ENCODE measurements at places on chromosomes 4 and X.

- DNase-seq = peak; percentile 1
These were observed 28.4 kb upstream of the SLITRK4 start for GRCh38 chrX:143664302-143664701.

DNA sequence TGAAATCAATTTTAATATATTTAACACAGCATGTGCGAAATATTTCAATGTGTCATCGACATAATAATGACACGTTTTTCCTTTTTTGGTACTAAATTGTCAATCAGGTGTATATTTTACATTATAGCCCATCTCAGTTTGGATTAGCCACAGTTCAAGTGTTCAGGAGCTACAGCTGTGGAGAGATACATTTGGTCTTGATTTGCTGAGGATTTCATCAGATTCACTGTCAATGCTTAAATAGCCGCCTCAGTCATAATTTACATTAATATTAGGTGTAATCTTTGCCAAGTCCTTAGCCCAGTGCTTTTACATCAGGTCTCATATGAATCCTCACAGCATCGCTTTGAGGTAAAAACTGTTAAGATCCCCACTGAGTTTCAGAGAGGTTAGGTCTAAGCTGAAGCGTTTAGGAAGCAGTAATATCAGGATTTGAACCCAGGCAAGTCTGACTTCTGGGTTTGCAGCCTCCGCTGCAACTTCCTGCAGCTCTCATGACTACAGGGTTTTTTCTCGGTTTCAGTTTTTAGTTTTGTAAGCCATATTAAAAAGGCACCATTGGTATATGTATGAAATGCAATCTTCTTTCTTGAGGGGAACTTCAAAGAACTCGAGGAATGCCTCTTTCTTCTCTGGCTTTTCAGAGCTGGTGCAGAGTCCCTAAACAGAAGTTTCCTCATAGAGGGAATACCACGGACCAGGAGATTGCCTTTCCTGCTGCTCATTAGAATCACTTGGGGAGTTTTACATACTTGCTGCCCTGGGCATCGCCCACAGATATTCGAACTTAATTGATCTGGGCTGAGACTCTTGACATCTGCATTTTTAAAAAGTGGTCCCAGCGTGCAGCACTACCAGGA is 6.4 kb downstream of the MTM1 start:
- DNase-seq = no peak

GRCh38 chr4:26782830-26783202 is 77.8 kb upstream of the STIM2 start:
- DNase-seq = no peak

DNA sequence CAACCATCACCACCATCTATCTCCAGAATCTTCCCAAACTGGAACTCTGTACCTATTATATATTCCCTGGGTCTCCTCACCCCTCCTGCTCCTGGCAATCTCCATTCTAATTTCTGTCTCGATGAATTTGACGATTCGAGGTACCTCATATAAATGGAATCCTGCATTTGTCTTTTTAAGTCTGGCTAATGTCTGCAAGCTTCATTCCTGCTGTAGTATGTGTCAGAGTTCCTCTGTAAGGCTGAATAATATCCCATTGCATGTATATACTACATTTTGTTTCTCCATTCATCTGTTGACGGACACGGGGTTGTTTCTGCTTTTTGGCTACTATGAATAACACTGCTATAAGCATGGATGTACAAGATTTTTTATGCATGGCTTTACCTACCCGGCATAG is 19.5 kb downstream of the PRKG2 start:
- no peak for DNase-seq

DNA sequence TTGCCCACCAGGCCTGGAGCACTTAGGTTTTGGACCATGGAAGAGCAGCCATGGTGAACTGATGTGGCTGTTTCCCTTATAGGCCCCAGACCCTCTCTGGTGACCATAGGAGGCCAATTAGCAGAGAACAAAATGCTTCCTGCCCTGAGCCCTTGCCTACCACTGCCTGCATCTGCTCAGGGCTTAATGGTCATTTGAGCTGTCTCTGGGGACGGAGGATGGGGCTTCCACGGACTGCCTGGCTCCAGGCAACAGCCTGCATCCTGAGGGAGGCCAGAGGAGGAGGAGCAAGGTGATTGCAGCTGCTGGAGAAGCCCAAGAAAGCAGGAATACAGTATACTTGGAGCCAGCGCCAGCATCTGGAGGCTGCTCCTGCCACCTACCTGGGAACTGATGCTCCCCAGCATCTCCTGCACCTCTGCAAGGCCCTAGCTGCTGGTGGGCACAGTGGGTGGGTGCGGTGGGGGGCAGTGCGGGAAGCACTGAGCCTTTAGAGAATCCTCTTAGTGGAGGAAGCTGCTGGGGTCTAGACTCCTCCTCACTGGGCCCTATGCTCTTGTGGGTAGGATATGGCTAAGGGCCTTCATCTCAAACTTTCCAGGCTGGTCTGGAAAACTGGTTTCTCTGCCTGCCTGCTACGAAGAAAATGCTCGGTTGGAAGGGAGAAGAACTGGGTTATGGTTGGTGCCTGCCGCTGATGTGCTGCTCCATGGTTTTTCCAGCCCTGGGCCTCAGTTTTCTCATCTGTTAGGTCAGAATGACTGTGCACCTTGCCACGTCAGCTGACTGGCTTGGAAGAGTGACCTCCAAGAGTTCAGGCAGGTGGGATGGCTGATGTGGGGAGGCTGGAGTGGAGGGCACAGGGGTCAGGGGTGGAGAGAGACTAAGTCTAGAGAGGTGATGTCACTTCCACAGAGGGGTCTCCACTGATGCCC is 158.8 kb upstream of the PJA1 start:
- no peak for DNase-seq
